GM23248 (cell line): ENCODE measurements at places on chromosomes 5 and 9. TPM values are rescaled to one million over a fixed set of nuclear protein-coding genes. Genes with fewer than 3 reads are reported as not detected.

DNA sequence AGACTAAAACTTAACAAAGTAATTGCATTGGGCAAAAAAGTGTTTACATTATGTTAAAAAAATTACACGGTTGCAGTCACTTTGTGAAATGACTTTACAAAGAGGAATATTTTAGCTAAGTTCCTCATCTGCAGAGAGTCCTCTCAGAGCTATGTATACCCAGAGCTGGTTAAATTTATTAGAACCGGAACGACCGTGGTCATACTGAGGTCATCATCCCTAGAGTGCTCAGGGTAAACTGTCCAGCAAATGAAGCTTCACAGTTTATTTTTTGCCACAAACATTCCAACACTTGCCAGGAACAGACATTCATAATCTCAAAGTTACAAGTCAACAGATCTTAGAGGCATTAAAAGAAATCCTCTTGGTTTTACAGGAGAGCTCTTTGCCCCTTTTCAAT is 897 bp downstream of the ROPN1L start:
- peak; percentile 56 for DNase-seq

GRCh38 chr5:145847499-145848497 is 12.7 kb upstream of the PRELID2 start:
- DNase-seq: peak; percentile 93

- DNase-seq: no peak
Observed at GRCh38 chr5:55959208-55959607, 35.6 kb downstream of the IL6ST start.

- DNase-seq: no peak
Observed at GRCh38 chr9:83384214-83384613, 154.0 kb downstream of the FRMD3 start.

DNA sequence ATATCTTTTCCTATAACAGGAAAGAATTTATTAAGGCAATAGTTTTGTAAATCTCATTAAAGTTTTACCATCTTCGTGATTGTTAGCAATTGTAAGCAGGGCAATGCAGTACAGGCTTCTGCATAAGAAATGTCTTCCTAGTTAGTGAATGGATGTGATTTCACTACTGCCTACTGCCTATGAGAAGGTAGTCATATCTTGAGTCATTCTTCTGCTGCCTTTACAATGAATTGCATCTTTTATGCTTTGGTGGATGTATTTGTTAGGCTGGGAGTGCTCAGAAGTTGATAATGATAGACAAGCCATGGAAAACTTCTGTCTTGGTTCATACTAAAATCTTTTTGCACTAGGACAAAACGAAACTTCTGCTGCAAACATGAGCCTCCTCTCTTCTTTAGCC is 128.0 kb downstream of the ADAMTSL1 start:
- peak; percentile 66 for DNase-seq

DNA sequence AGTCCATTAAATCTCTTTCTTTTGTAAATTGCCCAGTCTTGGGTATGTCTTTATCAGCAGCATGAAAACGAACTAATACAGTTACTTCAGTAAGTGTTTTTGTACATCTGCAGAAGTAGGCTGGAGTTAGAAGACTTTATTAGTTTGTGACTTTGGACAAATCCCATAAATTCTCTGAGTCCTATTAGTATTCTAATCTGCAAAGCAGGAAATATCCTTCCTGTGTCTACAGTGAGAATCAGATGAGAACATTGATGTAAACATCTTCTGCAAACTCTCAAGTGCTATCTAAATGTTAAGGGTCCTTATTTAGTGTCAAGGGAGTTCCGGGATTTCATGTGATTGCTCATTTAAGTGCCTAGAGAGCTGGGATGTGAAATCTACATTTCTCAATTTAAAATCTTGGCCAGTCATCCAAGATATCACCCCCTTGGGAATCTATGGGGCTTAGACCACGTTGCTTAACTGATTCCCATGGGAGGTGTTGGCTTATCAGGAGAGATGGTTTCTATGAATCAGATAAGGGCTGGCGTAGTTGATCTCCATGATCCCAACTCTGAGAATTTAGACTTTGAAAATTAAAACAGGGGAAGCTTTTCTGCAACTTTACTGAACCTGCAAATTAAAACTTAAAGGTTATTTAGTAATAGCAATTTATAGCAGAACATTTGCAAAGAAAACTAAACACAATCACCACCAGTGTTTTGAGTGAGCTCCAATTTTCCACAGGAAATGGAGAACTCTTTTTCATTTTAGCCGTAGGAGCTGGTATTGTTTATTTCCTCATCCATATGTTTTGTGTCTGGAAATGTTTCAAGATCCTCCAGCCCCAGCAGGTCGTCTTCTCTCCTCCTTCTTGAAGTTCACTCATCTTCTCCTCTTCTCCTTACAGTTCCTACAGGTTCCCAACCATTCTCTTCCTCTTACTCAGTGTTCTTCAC is 241.6 kb upstream of the CD180 start:
- no peak for DNase-seq

- DNase-seq: no peak
Observed at GRCh38 chr9:134943836-134944235, 26.1 kb upstream of the FCN1 start.

DNA sequence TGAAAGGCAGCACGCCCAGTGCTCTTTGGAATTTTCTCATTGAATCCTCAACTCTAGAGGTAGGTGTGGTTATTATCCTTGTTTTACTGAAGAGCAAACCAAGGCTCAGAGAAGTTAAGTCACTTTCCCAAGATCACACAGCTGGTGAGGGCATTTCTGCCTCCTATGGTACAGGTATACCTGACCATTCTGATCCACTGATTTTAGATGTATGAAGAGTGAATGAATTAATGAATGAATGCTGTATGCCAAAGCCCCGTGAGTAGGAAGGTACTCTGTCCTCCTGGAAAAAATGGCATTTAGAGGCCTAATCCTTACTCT is 18.2 kb upstream of the CSF1R start:
- no peak for DNase-seq

DNA sequence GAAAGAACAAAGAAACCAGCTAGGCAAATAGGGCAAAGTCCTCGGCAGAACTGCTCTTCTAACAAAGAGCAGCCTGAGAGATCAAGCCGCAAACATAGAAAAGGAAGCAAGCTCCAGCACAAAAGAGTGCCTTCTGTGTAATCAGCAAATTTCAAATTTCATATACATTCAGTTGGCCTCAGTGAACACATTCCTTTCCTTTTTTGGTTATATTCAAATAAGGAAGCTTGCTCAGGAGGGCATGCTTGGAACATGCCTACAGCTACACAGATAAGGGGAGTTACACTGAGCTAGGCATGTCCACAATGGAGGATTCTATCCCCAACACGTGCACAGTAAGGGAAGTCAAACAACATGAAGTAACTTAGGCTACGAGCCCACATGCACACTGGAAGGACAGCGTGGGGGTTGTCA is 23.4 kb downstream of the IL33 start:
- no peak for DNase-seq

DNA sequence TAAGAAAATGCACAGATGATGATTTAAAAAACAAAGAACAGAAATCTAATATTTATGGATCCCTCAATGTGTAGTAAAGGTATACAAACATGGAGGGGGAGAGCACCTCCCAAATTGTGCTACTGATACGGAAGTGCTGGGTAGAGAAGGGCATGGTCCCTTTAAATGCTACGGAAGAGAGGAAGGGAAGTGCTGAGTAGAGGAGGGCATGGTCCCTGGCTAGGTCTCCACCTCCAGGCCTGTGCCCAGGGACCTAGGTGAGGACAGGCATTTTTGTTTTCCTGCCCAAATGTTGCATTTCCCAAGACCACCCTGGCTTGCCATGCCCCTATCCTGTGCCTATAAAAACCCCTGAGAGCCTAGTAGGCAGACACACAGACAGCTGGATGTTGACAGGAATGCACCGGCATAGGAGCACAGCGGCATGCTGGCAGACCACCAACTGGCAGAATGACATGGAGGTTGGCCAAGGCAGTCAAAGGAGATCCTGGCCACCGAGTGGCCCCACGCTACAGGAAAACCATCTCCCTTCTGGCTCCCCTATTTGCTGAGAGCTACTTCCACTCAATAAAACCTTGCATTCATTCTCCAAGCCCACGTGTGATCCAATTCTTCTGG is 62.1 kb upstream of the SPDL1 start:
- no peak for DNase-seq

DNA sequence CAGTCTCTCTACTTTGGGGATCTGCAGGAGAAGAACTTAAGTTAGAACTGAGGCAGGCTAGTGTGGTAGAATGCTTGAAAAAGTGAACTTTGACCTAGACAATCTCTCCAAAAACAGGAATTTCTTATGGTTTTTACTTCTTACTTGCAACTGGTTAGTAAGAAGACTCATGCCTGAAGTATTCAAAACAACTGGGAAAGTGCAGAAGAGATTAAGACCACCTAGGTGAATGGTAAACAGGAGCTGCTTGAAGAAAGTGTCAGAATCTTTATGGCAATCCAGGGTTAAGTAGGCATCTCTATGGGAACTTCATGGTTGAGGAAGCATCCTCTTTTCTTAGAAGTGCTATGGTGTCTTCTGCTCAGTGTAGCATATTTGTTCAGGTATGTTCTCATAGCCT is 428.6 kb upstream of the TLE4 start:
- DNase-seq: no peak

DNA sequence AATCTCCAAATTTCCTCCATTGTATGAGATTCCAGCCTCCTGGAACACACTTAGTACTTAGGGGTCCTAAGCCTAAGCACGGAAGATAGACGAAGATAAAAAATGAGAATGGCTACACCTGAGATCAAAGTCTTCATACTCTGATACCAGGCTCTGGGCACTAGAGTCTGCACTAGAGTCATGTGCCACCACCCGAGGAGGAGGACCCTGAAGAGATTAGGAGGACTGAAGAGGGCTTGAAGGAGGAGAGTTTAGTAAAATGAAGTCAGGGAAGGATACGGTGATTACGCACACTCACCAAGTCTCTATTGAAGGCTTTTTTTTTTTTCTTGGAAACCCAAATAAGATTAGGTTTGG is 573 bp upstream of the SPATA24 start:
- DNase-seq: no peak

GRCh38 chr5:97338729-97339128 is 155.7 kb upstream of the RIOK2 start:
- peak; percentile 2 for DNase-seq

GRCh38 chr5:73896097-73896496 is 270.1 kb downstream of the ARHGEF28 start:
- no peak for DNase-seq

DNA sequence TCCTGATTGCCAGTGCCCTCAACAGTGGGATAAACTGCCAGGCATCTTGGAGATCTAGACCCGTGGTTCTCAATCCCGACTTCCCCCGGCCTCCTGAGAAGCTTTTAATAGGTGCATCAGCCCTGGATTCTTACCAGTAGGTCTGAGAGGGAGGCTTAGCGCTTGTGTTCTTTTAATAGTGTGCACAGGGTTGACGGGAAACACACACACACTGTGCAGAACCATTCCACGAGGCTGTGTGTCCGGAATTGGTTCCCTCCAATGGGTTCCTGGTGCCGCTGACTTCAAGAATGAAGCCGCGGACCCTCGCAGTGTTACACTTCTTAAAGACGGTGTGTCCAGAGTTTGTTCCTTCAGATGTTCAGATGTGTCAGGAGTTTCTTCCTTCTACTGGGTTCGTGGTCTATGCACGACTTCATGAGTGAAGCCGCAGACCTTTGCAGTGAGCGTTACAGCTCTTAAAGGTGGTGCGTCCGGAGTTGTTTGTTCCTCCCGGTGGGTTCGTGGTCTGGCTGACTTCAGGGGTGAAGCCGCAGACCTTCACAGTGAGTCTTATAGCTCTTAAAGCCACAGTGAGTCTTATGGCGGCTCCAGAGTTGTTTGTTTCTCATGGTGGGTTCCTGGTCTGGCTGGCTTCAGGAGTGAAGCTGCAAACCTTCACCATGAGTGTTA is 46.6 kb upstream of the PRSS3 start:
- no peak for DNase-seq

DNA sequence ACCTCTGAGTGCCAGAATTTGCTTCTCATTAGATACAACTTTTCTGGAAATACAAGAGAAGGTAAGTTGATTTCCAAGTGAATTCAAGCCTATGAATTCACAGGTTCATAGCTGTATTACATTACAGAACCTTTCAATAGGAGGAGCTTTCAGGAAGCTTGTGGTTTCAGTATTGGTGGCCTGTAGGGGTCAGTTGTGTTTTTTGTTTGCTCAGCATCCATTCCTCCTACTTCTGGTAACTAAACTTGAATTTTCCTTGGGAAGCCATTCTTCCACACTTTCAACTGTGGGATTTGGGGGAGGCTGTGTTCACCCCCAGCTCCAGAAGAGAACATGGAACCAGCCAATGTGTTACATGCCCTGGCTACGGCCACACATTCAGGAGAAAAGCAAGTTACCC is 5.6 kb upstream of the CYSTM1 start:
- DNase-seq: no peak

DNA sequence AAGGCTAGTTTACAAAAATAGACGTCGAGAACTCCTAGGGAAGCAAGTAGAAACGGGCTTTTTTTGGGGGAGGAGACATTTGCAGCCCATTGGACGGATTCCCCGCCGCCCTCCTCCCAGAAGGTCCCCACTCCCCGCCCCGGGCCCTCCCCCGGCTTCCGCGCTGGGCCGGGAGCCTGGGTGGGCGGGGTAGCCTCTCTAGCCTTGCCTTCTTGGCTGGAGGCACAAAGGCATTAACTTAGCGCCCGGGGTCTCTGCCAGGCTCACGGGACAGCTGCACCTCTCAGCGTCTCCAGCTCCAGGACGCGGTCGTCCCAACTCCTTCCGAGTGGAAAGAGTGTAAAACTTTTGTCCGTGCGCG is at the start of gene DMRTA1:
Gene DMRTA1 (plus strand): TSS at position 236 of the 361 bp plus-strand sequence. CDS start 242 bp downstream, outside the sequence.
- peak; percentile 76 for DNase-seq

DNA sequence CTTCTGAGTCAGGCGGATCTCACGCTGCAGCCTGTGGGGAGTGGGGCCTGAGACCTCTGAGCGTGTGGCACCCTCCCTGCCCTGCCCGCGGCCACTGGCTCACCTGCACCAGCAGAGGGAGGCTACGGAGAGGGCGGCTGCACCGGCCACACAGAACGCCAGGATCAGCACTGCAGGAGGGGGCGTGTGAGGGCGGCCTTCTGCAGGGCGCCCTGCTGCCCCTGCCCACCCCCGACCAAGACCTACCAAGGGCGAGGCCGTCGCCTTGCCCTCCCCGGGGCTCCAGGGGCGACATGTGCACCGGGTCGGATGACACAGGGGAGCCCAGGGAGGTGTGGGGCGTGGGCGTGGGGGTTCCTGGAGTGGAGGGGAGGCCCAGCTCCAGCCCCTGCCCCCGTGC is 5.4 kb downstream of the NPDC1 start:
- no peak for DNase-seq

Gene GFI1B
- total RNA-seq: not detected in 2 replicates

Gene CDC25C
- total RNA-seq: 4.5 and 5.9 TPM in 2 replicates

Gene PKD2L2
- total RNA-seq: not detected in 2 replicates

Gene LHX3
- total RNA-seq: not detected in 2 replicates

Gene PRRX2
- 145 and 169 TPM in 2 replicates for total RNA-seq

Gene SAXO1
- not detected in 2 replicates for total RNA-seq

Gene DMGDH
- total RNA-seq: 0.38 and 1.6 TPM in 2 replicates

Gene PLAC8L1
- 2.3 TPM in 1 of 2 replicates, not detected in the other for total RNA-seq

Gene PAX5
- not detected in 2 replicates for total RNA-seq

Gene C5orf15
- total RNA-seq: 126 and 128 TPM in 2 replicates

Gene FCN1
- total RNA-seq: not detected in 2 replicates

Gene PCDHGC5
- 2.2 and 3.2 TPM in 2 replicates for total RNA-seq

Gene LCN1
- not detected in 2 replicates for total RNA-seq

Gene FOXD4L5
- total RNA-seq: not detected in 2 replicates

Gene MED22
- total RNA-seq: 24.4 and 28.6 TPM in 2 replicates
